ENCODE measurements at places on chromosomes 16 and 17.

- DNase-seq = no peak
Measured at GRCh38 chr16:14109782-14110727, 38.9 kb downstream of the MRTFB start.

GRCh38 chr17:81295676-81296381 is 722 bp upstream of the SLC38A10 start:
- DNase-seq = peak; percentile 50

GRCh38 chr17:17790637-17791464 is 45.9 kb downstream of the SREBF1 start:
- no peak for DNase-seq

GRCh38 chr17:82061047-82061925 is 4.3 kb downstream of the DUS1L start:
- DNase-seq = no peak

DNA sequence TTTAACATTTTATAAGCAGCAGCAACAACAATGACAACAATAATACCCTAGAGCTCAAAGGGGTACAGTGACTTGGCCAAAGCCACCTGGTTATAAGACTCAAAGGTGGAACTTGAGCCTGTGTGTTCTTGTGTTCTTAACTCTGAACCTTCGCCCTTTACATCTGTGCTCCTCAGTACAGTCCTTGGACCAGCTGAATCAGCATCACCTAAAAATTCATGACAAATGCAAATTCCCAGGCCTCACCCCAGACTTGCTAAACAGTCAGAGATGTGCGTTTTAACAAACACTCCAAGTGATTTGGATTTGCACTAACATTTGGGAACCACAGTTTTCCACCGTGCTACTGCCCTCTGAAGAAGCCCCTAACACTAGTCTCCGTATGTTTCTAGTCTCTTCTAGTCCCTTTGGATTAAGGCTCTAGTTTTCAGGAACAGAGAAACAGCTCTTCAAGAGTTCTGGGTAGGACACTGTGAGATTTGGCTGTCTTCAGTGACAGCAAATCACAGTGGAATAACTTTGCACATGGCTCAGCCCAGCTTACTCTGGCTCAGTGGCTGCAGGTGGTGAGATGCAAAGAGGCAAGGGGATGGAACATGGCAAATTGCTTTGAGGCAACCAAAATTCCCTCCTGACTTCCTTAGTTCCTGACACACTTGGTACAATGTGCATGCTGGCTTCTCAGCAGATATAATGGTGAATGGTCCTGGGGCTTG is 151.0 kb upstream of the CDH11 start:
- DNase-seq = no peak

DNA sequence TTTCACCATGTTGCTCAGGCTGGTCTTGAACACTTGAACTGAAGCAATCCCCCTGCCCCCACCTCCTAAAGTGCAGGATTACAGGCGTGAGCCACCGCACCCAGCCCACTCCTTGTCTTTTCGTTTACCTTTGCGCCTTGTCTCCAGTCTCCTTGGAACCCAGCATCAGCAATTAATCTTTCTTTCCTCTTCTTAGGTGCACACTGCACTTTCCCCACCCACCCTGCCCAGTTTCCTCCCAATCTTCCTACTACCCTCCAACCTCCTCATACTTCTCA is 1.5 kb upstream of the CLDN7 start:
- no peak for DNase-seq

DNA sequence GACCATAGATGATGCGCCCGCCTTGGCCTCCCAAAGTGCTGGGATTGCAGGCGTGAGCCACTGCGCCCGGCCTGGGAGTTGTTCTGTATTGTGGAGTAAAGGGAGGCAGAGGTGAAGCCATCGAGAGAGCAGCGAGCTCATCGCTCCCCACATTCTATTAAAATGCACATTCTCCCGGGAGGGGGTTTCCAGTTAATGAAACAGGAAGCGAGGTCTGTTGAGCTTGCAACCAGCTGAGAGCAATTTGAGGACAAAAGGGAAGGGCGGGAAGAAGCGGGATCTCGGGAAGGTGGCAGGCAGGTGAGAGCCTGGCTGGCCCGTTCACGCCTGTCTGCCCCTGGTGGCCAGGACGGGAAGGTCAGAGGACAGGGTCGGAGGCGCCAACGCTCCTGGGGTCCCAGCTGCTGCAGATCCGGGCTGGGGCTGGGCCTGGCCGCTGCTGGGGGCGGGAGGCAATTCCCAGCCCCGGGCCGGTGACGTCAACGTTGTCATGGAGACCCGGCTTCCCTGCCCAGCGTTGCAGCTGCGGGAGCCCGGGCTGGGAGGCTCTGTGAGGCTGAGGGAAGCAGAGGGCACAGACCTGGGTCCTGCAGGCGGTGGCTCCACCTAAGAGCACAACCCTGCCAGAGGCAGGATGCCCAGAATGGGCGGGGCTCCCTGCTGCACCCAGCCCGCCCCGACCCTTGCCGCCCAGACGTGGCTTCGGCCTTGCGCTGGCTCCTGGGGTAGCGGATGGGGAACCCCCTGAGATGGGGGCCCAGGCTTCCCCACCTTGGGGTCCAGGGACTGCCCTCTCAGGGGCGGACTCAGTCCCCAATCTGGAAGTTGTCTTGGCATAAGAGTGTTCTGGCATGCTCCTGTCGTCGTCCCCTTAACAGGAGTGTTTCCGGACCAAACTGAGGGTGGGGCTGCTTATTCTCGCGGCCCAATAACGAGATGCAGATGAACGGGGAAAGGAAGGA is 48.7 kb upstream of the PLCG2 start:
- DNase-seq = peak; percentile 58

DNA sequence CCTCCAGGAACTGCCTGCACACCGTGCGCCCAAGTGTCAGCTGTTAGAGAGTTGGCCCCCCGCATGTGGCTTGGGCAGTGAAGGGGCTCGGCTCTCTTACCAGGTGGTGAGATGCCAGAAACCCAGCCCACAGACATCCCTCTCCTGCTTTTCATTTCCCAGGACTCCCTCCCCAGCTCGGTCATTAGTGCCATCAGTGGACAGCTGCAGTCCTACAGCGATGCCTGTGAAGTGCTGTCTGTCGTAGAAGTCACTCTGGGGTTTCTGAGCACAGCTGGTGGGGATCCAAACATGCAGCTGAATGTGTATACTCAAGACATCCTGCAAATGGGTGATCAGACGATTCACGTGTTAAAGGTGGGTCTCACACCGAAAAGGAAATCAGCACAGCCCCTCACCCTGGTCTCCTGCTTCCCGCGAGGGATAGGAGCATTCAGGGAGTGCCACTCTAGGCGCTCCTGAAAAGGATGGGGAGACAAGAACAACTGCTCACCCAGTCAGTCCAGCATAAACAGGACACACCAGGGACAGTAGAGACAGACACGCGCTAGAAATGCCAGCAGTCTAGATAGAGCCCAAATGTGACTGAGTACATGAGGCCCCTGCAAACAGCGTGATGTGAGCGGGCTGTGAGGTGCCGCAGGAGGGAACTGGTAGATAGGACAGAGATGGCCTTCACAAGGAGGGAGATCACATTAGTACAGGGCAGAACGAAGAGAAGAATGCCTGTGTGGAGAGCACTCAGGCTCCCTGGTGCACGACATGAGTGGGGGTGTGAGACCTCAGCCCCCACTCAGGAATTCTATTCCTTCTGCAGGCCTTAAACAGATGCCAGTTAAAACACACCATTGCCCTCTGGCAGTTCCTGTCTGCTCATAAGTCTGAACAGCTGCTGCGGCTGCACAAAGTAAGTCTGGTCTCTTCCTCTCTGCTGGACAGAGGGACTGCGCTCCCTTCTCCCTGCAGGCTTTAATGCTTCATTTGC is 25.7 kb upstream of the ENDOV start:
- DNase-seq = no peak

- no peak for DNase-seq
Measured at GRCh38 chr16:86060381-86061317, 161.7 kb downstream of the IRF8 start.

DNA sequence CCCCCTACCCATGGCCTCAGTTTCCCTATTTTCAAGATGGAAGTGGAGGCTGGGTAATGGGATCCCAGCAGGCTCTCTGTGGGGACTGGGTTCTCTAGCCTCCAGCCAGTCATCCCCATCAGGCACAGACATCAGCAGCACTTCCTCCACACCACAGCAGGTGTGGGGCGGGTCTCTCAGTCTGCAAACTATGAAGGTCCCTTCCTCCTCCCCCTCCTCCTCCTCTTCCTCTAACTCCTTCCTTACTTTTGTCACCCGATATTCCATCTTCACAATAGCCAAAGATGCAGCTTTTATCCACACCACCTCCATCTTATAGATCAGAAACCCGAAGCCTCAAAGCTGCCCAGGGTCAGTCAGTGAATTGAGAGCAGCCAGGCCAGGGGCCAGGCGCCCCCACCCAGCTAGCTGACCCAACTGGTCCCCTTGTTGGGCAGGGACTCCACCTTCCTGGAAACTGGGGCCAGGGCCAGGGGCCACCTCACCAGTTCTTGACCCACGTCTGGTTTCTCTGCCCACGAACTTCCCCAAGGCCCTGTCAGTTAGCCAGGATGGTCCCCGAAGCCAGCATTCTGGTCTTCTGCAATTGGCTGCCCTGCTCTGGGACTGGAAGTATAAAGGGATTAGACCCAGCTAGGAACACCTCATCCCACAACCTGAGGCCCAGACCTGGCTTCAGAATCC is 2.5 kb downstream of the FAM83G start:
- no peak for DNase-seq

DNA sequence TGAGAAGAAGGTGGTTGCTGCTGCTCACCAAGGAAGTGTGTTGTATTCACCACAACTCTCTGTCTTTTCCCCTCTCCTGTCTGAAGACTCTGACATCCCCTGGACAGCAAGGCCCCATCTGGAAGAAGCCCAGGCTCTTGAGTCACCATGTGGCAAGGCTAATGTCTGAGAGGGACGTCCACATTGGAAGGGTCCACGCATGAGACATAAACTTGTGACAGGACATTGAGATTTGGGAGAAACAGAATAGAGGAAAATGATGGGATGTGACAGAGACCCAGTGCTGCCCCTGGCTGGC is 176.5 kb downstream of the IRF8 start:
- DNase-seq = no peak

DNA sequence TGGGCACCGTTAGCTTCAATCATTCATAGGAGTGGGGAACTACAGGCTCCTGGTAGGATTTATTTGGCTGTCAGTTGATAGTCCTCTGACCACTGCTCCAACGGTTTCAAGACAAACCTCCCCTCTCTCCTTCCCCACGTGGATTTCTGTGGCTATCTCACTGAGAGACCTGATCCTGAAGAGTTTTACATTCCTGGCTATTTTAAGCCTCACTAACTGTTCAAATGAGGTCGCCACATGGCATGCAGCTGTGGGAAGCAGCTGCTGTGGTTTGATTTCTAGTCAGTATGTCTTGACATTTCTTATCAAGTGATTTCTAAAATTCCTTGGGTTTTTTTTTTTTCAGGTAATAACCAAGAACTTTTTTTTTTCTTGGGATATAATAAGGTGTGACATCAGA is 38.3 kb downstream of the CDK5R1 start:
- no peak for DNase-seq

DNA sequence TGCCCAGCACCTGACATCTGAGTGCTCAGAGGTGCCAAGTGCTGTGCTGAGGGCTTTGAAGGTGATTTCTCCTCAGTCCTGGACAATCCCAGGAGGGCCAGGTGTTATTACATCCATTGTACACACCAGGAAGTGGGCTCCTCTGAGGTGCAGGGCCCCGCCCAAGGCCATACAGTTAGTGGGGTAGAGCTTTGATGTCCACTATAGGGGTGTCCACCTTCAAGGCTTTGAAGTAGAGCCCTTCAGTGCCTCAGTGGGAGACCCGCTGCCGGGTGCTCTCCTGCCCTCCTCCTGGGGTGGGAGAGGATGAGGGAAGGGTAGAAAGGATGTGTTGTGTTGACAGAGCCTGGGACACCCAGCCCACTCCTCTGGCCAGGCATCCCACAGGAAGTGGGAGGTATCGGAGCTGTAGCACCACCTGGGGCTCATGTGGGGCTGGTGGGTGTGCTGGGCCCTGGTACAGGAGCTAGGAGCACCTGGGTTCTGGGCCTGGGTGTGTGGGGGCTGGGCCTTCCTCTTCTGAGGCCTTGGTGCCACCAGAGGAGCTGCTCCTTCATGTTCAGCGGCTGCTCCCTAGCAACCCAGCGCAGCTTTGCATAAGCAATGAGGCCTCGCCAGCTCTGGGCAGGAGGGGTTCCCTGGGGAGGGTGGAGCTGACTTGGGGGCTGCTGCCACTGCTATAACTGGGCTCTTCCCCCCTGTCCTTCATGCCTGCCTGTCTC is 7.4 kb downstream of the LASP1 start:
- DNase-seq = no peak

DNA sequence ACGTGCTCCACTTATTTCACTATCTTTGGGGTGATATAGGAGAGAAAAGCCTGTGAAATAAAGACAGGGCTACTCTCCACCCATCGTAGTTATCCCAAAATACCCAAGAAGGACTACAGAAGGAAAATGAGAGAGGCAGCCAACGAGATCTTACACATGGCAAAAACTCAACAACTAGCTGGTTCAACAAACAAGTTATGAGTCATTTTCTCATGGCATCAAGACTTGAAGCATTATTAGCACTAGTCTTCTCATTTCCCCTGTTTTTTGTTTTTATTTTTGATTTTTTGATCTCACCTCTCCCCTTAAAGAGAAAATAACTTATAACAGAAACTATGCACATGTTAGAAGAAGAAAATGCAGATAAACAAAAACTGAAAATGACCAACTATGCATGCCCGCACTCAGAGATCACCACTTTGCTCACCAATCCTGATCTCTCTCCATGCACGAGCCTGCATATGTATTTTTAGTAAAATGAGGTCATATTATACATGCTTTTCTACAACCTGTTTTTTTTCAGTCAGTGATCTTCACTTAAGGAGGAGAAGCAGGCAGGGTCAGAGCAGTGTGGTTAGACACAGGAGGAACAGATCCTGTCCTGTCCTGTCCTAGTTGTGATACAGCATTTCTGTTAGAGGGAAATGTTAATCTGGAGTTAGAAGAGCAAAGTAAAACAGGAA is 22.8 kb downstream of the FAM117A start:
- DNase-seq = no peak

DNA sequence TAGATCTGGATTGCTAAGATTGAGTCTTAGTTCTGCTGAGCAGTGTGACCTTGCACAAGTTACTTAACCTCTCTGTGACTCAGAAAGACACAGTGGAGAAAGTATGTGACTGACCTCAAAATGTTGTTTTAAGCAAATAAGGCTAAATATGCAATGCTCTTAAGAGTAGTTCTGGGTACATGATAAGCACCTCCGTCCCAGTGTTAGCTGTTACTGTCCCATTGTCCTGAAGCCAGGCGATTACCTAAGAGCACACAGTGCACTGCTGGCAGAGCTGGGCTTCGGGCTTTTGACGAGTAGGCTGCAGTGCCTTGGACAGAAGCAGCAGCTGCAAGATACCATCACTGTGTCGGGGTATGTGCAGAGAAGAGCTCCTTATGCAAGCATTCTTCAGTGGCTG is 32.7 kb upstream of the FOXF1 start:
- no peak for DNase-seq

GRCh38 chr17:58375811-58376210 is 23.8 kb upstream of the SUPT4H1 start:
- no peak for DNase-seq

- DNase-seq = peak; percentile 40
Measured at GRCh38 chr16:89324056-89325010, 106.8 kb downstream of the ZNF778 start.

DNA sequence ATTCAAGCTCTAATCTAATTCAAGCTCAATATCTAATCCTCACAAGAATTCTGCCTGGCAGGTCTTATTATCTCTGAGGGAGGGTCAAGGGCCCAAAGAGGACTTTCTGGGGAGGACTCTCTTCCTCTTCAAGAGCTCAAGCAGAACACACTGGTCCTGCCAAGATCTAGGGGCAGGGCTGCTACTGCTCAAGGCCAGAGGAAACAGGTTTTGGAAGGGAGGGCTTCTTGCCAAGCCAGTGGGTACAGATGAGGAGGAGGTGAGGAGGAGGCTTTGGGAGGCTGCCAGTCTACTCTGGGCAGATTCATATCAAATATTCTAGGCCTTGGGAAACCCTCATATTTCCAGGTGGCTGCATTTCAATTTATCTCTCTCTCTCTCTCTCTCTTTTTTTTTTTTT is 51.8 kb upstream of the IL34 start:
- no peak for DNase-seq
